Caudate nucleus (tissue), 63 donors: ENCODE measurements at places on chromosomes 11 and 22.

GRCh38 chr11:100639140-100639539 lies 47.9 kb upstream of the ARHGAP42 start:
- DNase-seq: no peak

- DNase-seq: no peak
These were observed 4.0 kb upstream of the TRIM29 start for GRCh38 chr11:120141768-120142423.

DNA sequence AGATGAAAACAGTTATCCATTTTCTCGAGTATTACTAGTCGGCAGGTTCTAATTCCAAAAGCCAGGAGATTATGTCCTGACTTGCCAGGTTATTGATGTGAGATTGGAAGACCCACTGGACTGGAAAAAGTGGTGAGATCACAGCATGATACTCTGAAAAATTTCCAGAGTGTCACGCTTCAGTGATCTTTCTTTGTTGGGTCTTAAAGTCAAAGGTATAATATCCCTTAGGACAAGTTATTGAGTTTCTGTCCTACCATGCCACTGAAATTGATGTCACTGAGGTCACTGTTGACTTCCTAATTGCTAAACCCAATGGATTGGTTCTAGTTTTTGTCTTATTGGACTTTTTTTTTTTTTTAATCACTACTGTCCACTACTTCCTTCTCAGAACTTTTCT lies 104.5 kb upstream of the GRAMD1B start:
- DNase-seq: no peak

DNA sequence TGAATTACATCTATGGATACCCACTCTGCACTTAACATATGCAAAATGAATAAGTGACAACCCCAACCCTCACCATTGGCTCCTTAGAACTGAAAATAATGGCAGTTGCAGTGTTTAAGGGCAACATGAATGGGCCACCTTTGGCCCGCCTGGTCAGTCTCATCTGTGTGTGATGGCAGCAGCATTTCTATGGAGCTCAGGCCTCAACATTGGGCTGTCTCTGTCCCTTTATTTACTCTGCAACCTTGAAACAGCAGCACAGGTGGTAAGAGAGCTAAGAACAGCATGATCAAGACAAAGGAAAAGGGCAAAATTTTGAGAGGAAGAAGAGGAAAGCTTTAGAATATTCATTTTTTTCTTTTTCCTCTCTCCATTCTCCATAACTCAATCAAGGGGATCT lies 38.3 kb upstream of the TMEM135 start:
- DNase-seq: no peak

- DNase-seq: no peak
These were observed 260.0 kb downstream of the SOX6 start for GRCh38 chr11:16096336-16096735.

DNA sequence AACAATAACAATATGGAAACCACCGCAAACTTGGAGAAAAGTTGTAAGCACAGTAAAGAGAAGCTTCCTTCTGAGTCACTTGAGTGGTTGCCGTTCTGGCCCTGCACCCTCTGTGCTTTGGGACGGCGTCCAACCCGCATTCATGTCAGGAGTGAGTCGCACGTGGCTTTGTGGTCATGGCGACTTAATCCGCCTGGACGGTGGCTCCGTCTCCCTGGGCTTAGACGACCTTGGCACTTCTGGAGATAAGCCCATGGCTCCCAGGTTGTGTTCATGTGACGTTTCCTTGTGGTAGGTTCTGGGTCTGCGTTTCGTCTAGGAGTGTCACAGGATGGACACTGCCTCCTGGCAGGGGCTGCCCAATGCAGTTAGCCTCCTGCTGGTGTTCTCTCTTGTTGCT lies 40.5 kb downstream of the TPCN2 start:
- DNase-seq: no peak

DNA sequence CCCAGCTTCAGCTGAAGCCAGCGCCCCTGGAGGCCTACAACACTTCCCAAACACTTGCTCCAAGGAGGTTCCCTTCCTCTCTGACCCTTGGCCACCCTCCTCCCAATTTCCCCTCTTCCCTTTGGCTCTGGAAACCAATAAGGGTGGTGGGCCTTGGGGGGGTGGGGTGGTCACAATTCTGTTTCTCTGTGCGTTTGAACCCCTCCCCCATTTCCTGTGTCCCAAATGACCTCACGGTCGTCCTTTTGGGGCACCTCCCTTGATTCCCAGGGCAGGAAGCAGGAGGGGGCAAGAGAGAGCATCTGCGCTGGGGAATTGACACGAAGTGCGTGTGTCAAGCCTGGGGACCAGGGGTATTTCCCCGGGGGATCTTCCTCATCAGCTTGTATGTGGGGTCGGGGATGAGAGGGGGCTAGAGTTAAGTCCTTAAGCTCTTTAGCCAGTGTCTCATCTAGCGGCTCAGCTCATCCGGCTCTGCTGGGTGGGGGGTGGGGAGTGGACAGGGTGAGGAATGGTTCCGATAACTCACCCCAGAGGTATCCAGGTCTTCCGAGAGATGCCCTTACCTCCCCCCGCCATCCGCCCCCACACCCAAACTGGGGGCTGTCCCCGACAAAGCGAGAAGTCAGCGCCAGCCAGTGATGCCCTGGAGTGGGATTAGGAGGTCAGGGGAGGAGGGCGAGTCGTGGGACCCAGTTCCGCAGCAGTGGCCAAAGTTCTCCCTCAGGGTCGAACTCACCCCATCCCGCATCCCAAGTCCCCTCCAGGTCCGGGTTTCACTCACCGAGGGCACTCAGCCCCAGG lies 587 bp downstream of the ESAM start:
- no peak for DNase-seq

- no peak for DNase-seq
These were observed 7.8 kb upstream of the PVALB start for GRCh38 chr22:36824655-36825054.

GRCh38 chr11:134252346-134253187 lies 585 bp downstream of the THYN1 start:
- no peak for DNase-seq

DNA sequence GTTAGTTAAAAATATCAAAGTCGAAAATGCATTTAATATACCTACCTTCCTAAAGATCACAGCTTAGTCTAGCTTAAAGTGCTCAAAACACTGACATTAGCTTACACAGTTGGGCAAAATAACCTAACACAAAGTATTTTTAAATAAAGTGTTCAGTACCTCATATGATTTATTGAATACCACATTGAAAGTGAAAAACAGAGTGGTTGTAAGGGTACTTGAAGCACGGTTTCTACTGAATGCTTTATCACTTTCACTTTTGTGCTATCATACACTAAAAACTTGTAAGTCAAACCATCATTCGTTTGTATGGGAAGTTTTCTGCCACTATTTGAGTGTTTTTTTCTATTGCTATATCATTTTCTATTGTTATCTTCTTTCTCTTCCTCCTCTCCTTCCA lies 36.6 kb downstream of the ZBTB44 start:
- DNase-seq: no peak

DNA sequence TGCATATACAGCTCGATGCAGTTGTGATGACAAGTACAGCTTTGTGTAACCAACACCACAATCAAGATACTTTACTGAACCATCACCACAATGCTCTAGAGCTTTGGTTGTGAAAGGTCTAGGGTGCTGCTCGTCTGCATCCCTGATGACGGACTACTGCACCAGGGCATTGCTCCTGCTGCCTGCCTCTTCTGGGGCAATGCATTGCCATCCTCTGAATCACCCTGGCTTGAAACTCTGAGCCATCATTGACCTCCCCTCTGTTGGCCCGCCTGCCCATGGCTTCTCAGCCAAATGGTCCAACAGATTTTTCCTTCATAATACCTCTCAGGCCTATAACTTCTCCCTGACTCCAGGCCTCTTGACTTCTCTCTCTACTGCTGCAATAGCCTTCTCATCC lies 77.4 kb upstream of the CSNK2A3 start:
- no peak for DNase-seq

GRCh38 chr11:120141113-120141767 lies 3.3 kb upstream of the TRIM29 start:
- no peak for DNase-seq

DNA sequence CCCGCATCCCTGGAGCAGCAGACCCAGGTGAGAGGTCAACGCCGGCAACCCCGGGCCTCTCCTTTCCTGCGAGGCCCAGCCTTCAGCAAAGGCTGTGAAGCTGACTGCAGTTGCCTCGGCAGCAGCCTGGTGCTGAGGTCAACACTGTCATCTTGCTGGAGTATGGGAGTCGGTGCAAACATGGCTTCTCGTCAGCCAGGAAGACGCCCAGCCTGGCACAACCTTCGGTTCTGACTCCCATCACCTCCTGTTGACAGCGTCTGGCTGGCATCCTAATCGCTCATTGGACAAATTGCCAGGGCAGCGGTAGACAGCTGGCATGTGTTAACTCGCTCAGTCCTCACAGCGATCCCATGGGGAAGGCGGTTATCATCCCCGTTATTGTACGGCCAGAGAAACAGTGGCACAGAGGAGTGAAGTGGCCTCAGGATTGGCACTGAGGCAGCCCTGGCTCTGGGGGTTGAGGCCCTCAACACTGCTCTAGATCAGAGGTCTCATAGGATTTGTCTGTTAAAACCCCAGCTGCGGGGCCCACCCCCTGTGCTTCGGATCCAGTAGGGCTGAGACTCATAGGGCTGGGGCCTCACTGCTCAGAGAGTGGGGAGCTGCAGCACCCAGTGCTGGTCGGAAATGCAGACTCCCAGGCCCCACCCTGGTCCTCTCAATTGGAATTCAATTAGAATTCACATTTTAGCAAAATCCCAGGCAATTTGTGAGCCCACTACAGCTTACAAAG lies 39.3 kb upstream of the TP53I11 start:
- DNase-seq: peak; percentile 14

GRCh38 chr11:83971063-83971462 lies 684.9 kb upstream of the CCDC90B start:
- DNase-seq: peak; percentile 1

- DNase-seq: no peak
These were observed 12.8 kb downstream of the TBC1D22A start for GRCh38 chr22:46774980-46775849.

DNA sequence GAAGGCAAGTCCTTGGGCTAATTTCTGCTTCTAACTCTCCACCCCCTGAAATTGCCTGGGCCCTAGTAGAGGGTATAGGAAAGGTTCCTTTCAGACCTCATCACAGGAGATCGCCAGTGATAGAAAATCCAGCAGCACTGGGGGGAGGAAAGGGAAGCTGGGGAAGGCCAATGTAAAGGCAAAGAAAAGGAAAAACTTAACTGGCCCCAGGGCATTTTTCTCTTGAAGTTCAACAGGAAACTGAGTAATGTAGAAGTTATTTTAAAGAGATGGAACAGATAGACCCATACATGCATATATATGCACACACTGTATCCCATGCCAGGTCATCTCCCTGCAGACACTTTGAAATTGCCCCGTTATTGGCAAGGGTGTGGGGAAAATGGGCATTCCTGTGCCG lies 134.0 kb downstream of the TRIM44 start:
- DNase-seq: no peak

DNA sequence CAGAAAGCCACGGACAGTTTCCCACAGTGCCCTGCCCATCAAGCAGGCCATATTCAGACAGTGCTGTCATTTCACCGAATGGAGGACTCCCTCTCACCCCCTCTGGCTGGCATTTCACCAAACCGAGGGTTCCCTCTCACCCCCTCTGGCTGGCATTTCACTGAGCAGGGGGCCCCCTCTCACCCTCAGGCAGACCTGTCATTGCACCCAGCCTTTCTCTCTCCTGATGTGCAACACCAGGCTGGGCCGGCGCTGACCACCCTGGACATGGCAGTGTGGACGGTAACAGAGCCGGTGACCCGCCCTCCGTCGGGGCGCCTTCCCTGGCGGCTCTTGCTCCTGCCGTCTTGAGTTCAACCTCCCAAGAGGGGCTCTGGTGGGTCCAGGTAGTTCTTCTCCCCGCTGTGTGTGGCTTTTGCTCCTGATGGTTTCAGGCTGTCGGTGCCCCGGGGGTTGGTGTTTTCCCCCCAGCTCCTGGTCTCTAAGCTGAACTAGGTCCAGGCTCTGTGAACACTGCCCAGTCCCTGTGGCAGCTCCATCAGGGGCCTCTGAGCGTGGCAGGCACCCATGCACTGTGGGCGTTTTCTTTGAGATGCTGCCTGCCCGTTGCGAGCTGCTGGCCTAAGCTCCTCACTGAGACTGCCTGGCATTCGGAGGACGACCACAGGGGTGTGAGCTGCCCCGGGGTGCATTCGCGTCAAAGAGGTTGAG lies 46.9 kb downstream of the SMIM38 start:
- no peak for DNase-seq

DNA sequence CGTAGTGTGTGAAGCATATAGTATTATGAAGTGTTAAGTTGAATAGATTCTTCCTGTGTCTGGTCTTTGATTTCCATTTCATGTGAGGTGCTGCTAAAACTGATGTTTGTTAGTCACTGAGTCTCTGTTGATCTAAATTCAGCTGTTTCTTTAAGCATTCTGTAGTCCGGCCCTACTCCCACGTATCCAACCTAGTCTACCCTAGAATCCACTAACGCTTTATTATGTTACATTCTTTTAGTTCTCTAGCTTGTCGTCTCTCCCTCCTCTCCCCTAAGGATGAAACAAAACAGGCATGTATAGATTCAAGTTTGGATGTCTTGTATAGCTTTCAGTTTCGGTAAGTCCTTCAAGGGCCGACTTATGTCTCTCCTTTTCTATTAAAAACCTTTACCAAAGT lies 4.1 kb downstream of the WEE1 start:
- no peak for DNase-seq

GRCh38 chr22:40363059-40363458 lies 7.3 kb upstream of the SGSM3 start:
- no peak for DNase-seq

DNA sequence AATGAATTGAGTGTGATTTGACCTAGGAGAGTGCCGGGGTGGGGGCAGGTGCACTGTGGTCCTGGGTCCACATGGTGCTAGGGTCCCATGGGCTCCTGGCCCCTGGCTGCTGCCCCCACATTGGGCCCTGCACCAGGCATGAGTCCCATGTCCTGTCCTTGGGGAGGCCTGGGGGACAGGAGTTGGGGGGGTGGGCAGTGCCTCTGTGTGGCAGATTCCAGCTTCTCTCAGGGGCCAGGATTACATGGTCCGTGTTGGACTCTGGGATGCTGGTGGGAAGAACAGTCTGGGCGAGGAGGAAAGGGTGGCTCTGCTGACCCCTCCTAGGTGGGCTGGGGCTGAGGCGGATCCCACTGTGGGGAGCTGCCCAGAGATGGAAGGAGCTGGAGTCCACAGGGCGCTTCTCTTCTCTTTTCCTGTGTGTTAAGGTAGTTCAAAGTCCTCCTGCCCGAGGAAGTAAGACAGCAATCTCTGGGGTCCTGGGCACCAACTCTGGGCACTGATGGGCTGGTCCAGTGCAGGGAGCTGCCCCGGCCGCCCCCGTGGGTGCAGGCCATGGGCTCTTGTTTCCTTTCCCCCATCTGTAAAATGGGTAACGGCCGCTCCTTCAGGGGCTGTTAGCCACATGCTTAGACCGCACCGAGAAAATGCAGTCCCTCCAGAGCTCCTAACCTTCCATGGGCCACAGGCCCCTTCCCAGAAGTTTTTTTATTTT lies 19.8 kb downstream of the KCNQ1 start:
- DNase-seq: no peak
